ENCODE measurements at places on chromosomes 13 and 19. TPM values are rescaled to one million over a fixed set of nuclear protein-coding genes. Genes with fewer than 3 reads are reported as not detected.

GRCh38 chr19:10858204-10858828, 10.1 kb downstream of the C19orf38 start:
- no peak for DNase-seq

GRCh38 chr19:3278749-3279148, 54.3 kb downstream of the CELF5 start:
- no peak for DNase-seq

Gene TMEM150B
- polyA plus RNA-seq = not detected

Gene PCDH20
- not detected for polyA plus RNA-seq

Gene PSG5
- polyA plus RNA-seq = 52.2 TPM

Gene ZNF486
- 4.5 TPM for polyA plus RNA-seq

All from fibroblast of lung (primary cell).